Fibroblast of the aortic adventitia (primary cell): ENCODE measurements at places on chromosomes 2 and 18. TPM values are rescaled to one million over a fixed set of nuclear protein-coding genes. Genes with fewer than 3 reads are reported as not detected.

The SALL3 gene
- not detected in 2 replicates for total RNA-seq

The NR4A2 gene
- total RNA-seq = 0.41 and 0.81 TPM in 2 replicates

The DHRS9 gene
- 0.36 TPM in 1 of 2 replicates, not detected in the other for total RNA-seq

The UGT1A7 gene
- not detected in 2 replicates for total RNA-seq

The KIF1A gene
- total RNA-seq = under 0.01 TPM in 1 of 2 replicates, not detected in the other

The PAIP2B gene
- total RNA-seq = 0.27 and 1.6 TPM in 2 replicates

The HADHA gene
- 135 and 174 TPM in 2 replicates for total RNA-seq

The GYPC gene
- total RNA-seq = 38.7 and 62.7 TPM in 2 replicates

The EEF1B2 gene
- total RNA-seq = 674 and 828 TPM in 2 replicates

The PSMA8 gene
- total RNA-seq = not detected in 2 replicates

- DNase-seq = no peak
These were observed 144.7 kb upstream of the CREB1 start for GRCh38 chr2:207385076-207385475.

GRCh38 chr2:220226546-220226945 is 599.1 kb downstream of the SLC4A3 start:
- no peak for DNase-seq

DNA sequence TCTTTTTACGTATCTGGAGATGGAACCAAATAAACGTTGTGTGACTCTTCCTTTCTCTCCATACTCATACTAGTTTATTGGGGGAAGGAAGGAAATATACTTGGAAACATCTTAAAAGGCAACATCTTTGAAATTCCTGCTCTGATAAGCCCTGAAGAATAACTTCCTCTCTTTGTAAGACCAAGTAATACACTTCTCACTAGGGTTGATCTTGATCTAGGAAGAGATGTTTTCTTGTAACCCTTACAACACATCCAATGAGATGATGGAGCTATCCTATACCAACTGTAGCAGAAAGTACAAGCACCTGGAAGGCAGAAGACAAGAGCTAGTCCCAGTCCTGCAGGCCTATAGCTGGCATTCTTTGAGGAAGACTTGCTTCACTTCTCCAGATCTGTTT is 2.0 kb downstream of the ANKRD44 start:
- DNase-seq = peak; percentile 15

- peak; percentile 54 for DNase-seq
These were observed 383.3 kb downstream of the MTX2 start for GRCh38 chr2:176652300-176653182.

- no peak for DNase-seq
These were observed 122.4 kb downstream of the NFATC1 start for GRCh38 chr18:79518028-79518682.

GRCh38 chr2:71067567-71068217 is 756 bp upstream of the NAGK start:
- DNase-seq = no peak

- peak; percentile 43 for DNase-seq
These were observed 50.1 kb upstream of the LPIN2 start for GRCh38 chr18:3062798-3063680.

DNA sequence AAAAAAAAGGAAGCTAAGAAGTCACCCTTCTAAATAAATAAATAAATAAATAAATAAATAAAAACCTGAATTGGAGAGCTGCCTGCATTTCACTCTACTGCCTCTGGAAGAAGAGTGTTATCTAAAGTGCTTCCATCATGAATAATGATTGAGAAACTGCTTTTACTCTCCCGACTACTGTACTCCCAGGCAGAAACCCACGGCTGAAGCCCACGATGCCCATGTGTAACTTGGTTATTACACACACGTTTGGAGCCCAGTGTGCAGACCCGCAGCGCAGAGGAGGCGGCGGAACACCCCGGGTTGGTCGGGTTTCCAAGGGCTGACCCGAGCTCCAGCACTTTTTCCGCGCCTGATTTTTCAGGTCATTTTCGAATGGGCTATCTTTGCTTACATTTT is 697 bp upstream of the SPATS2L start:
- peak; percentile 53 for DNase-seq

DNA sequence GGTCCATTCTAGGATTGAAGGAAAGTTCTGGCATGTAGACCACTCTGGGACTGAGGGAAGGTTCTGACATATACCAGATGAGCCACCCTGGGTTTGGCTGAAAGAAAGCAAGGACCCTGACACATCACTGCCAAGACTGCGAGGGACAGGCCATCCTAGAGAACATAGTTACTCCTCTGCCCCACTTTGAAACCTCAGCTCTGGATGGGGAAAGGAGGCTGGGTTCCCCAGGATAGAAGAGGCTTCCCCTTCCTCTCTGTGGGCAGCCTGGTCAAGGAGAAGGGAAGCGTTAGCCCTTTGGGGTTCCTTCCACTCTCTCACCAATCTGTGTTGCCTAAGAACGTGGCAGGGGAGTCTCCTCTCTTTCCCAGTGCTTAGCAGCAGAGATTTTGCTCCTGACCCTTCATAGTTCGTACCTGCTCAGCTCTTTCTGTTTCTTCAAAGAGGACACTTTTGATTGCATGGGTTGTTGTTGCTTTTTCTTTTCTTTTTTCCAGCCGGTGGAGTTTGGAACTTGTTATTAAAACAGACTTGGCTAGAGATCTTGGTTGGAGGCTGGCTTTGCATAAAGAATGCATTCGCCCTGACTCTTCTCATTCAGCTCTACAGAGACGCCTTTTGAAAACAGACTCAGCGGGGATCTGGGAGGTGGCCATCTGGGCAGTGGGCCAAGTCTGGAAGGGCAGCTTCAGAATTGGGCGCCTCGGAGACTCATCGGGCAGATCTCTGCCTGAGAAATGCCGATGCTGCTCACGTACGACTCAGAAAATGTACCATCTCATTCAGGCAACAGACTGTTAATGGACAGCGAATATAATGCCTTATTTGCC is 166.1 kb downstream of the CLIP4 start:
- DNase-seq = peak; percentile 67

GRCh38 chr18:29326214-29326613 is 1149.3 kb upstream of the CDH2 start:
- no peak for DNase-seq

DNA sequence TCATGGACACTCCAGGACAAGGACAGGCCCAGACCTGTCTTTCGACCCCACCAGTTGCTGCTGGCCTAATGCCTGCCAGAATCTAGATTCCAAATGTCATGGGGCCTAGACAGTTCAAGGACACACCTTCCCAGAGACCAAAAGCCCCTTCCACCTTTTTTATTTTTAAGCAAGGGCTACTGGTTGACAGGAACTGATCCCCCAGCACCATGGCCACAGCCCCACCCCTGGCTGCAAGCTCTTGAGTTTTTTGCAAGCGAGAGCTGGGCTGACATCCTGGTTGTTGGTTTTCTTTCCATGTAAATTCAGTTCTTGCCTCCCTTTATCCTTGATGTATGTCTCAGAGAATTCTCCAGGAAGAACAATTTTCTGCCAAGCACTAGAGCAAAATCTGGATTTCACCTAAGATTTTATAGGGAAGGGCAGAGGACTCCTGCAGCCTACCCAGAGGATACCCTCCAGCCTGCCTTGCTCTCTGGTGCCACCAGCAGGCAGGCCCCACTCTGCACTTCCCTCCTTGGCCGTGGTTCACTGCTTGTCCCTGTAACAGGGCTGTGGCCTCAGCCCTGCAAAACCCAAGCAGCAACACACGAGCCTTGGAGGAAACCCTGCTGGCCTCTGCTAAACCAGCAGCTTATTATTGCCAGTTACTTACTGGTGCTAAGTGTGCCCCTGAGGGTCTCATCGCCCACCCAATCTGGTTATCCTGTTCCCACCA is 97.7 kb downstream of the TWIST2 start:
- DNase-seq = peak; percentile 75

GRCh38 chr2:19874726-19875125 is 27.1 kb downstream of the TTC32 start:
- DNase-seq = no peak

DNA sequence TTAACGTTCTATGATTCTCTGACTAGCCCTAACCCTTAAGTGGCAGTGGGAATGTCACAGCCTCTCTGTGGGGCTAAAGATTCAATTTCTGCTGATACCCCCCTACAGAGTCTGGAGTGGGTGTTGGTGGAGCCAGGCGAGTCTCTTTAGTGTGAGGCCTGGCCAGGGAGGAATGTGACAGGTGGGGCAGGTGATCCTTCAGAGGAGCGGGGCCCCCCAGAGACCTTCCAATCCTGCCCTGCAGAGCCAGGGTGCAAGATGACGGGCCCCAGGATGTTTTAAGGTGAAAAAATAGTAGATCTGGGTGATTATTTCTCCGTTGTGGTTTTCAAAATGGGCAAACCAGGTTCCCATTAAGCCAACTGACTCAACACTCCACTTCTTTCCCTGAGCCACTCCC is 28.2 kb upstream of the DNMT3A start:
- no peak for DNase-seq

- DNase-seq = no peak
These were observed 49.2 kb upstream of the DAPL1 start for GRCh38 chr2:158745866-158746382.

- DNase-seq = no peak
These were observed 104.0 kb upstream of the MGAT5 start for GRCh38 chr2:134149904-134150303.

DNA sequence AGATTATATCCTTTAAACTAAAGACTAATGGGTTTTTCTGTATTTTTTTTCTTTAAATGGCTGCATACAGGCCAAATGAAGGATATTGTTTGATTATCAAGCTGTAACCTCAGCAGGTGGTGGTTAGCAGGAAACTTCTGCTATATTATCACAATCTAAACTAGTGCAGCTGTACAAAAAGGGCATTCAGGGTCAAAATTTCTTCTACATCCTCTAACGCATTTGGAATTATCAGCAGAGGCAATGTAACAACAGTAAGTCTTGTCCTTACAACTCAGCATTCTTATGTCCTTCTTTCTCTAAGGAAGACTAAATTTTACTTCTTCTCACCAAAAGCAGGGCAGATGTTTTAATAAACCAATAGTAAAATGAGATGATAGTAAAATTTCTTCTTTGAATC is 135.8 kb upstream of the FN1 start:
- DNase-seq = no peak

DNA sequence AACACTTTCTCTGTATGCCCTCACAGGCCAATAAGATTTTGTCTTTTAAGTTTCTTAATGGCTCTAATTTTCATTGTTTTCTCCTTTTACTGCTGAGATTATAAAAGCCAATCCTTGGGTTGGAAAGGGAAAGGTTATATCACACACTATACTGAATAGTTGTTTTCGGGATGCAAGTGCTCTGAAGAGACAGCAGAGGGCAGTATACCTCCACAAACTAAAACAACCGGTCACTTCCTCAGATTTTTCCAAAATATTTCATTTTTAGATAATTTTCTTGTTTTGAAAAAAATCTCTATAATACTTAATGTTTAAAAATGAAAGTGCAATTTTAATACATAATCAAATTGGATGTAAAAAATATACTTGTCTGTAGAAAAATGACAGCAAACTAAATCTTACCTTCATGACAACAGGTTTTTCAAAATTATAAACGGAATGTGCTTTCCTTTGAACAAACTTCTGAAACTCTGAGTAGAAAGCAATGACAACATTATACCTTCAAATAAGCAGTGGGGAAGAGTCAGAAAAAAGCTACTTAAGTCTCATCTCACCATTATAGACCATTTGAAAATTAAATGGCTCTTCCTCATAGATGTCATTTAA is 82.7 kb downstream of the ORC4 start:
- DNase-seq = peak; percentile 60

GRCh38 chr2:43818761-43819160 is 19.9 kb downstream of the ABCG5 start:
- DNase-seq = peak; percentile 62

DNA sequence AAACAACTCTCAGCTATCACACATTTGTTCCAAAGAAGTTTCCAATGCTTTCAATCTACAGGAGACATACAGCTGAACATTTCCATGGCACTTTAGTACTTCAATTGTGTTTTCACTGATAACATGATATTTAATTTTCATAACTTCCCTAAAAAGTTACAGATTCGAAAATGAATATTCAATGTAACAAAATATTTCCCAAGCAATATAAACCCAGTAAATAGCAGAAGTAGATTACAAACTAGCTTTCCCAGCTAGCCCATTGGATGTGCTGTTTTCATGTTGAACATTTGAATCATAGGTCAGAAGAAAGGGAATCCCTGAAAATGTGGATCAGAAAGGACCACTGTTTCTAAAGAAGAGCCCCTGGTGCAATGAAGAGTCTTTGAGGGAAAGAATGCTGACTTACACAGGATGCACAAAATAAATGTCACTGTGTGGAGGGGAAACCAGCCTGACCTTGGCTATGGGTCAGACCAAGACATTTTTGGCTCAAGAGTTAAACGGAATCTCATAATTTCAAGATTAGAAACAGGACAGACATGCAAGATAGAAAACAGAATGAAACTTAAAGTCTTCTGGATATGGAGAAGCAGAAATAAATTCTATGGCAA is 22.5 kb downstream of the CYTIP start:
- DNase-seq = no peak

DNA sequence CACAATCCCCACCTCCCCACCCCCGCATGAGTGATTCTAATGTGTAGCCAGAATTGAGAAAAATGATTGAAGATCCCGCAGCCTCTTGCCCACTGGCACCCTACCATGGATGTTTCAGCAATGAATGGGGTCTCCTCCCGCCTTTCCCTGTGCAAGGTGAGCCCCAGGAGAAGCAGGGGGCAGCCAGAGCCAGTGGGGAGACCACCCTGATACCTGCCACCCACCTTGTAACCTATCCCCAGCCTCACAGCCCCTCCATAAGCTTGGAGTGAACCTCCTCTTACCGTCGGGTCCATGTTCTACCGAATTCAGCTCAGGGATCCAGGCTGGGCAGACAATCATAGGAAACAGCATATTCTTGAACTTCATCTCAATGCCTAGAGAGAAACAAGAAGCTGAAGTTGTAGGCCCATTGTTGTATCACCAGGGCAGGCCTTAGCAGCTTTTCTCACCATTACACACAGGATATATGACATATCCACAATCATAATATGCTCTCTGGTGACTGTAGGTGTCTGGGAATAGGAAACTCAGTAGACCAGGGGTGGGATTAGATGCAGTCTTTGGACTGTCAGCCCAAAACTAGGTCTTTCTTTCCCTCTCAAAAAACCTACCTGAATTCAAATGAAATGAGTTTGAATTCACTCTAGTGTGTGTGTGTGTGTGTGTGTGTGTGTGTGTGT is 30.9 kb downstream of the XDH start:
- DNase-seq = peak; percentile 28

DNA sequence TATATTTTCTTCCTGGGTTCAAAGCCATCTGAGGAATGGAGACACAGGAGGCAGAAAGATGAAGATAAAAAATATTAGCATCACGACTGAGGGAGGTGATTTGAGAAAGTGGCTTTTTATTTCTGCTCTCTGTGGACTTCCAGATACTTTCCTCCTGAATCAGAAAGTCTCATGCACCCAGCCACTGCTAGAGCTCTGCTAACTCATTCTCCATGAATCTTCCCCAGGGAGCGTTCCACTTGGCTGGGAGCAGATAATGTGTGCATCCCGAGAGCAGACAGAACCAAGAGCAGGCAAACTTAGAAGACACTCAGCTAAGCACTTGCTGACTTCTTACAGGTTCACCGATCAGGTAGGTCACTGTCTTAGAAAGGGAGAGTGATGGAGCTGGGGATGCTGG is 264.1 kb upstream of the THUMPD2 start:
- DNase-seq = no peak

- no peak for DNase-seq
These were observed 69.4 kb upstream of the CBLN2 start for GRCh38 chr18:72613534-72613930.

- no peak for DNase-seq
These were observed 245.0 kb downstream of the ACKR3 start for GRCh38 chr2:236814593-236814992.
